NCI-H1105 treated with DMSO at 0.1 percent for 48 hours (cell line): ENCODE measurements at places on chromosomes 2 and 18.

DNA sequence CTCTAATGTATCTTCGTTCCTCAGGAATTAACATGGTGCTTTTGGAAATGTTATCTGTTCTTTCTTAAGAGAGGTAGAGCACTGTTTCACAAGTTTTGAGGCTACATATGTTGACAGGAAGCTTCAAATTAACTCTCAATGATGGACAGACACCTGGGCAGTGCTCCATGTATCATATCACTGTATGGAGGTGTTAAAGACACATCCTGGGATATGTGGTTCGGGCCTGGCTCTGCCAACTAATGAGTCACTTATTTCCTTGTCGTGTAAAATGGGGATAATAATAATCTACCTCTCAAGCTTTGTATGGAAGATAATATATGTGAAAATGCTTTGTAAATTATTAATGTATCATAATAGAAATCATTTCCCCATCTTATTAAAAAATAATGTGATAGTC, 90.2 kb downstream of the PARD3B start:
- DNase-seq, result no peak

GRCh38 chr2:236853585-236854051, 232.1 kb upstream of the COPS8 start:
- no peak for DNase-seq

- DNase-seq, result no peak
Observed at GRCh38 chr2:143175438-143175837, 46.2 kb downstream of the ARHGAP15 start.

DNA sequence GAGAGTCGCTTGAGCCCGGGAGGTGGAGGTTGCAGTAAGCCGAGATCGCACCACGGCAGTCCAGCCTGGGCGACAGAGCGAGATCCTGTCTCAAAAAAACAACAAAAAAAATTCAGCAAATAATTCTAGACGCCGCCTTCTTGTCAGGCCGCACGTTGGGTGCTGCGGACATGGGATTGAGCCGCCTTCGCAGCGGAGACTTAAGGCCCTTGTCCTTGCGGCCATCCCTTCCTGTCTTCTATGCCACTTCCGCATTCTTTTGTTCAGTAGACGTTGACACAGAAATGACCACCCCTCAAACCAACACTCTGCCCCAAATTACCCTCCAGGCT, 15.8 kb downstream of the PTPN18 start:
- peak; percentile 41 for DNase-seq

DNA sequence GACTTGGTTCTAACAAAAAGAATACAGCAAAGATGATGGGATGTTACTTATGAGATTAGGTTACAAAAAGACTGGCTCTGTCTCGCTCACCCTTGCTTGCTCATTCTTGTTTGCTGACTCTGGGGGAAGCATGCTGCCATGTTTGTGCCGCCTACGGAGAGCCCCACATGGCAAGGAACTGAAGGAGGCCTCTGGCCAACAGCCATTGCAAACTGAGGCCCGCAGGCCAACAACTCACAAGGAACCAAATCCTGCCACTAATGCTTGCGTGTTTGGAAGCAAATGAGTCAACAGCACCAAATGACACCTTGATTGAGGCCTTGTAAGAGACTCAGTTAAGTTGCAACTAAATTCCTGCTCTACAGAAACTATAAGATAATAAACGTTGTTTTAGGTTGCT, 297.6 kb upstream of the STON1 start:
- no peak for DNase-seq

DNA sequence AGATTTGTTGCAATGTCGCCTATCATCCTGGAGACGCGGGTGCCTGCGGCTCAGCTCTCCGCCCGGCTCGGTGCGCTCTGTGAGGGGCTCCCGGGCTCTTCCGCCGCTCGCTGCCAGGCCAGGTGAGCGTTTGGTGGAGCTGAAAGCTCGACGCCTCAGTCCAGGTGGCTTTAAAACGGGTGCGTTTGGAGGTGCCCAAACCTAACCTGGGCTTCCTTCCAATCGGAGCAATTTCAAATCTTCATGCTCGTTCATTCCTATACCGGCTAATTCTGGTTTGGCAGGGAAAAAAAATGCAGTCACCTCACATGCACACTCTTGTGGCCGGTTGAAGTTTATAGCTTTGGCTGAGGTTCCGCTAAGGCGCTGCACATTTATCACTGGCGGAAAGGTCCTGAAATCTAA, at the start of gene SLC16A14:
Gene SLC16A14, minus strand, starts transcription at position 274 of the 405 bp plus-strand sequence. CDS start 9,572 bp downstream, outside the sequence.
- peak; percentile 69 for DNase-seq

- no peak for DNase-seq
Observed at GRCh38 chr2:24189551-24189950, 14.7 kb downstream of the FAM228A start.

GRCh38 chr2:43034242-43034619, 192.2 kb downstream of the ZFP36L2 start:
- DNase-seq, result no peak

DNA sequence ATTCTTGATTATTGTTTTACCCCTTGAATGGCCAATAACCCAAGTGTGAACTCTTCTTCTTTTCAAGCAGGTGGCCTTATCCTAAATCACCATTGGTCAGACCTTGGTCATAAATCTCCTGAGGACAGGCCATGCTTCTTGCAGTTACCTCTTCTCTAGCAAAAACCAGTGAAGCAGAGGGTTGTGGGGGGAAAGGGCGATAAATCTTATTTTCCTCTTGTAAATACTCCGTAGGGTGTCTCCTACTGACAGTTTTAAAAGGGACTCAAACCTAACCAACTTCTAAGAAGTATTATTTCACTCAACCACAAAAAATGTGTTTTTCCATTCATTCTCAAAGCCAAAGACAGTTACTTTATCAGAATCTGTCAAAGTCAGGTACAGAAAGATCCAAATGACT, 168.1 kb upstream of the RMP24 start:
- DNase-seq, result no peak

GRCh38 chr2:197889041-197889440, 84.6 kb downstream of the PLCL1 start:
- DNase-seq, result no peak

GRCh38 chr2:12110074-12110473, 363.6 kb downstream of the LPIN1 start:
- no peak for DNase-seq

- peak; percentile 78 for DNase-seq
Observed at GRCh38 chr2:145303536-145303935, 783.6 kb upstream of the ZEB2 start.

DNA sequence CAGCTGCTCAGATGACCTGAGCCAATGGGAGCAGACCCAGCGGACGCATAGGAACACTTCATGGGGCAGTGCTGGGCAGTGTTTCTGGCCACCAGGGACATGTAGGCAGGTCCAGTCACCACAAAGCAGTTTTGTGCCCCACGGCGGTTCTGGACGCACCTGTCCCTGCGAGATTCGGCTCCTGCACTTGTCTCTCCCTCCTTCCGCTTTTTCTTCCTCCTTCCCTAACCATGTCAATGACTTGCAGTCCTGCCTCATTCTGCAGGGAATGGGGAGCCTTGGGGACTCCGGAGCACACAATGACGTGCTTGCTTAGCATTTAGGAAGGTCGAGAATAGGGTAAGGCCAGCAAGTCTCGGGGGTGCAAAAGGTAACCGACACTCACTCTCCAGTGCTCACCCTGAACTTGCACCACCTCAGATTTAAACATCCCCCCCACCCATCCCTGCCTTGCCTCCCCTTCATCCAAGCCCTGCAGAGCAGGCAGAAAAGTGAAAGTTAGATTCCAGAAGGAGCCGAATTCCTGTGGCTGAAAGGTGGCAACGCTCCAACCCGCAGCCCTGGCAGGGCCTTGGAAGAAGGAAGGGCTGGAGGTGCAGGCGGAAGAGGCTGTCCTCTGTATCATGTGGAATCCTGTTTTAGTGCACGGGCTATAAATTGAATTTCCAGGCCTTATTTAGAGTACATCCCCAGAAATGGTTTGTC, 40.5 kb upstream of the ATG16L1 start:
- DNase-seq, result no peak

DNA sequence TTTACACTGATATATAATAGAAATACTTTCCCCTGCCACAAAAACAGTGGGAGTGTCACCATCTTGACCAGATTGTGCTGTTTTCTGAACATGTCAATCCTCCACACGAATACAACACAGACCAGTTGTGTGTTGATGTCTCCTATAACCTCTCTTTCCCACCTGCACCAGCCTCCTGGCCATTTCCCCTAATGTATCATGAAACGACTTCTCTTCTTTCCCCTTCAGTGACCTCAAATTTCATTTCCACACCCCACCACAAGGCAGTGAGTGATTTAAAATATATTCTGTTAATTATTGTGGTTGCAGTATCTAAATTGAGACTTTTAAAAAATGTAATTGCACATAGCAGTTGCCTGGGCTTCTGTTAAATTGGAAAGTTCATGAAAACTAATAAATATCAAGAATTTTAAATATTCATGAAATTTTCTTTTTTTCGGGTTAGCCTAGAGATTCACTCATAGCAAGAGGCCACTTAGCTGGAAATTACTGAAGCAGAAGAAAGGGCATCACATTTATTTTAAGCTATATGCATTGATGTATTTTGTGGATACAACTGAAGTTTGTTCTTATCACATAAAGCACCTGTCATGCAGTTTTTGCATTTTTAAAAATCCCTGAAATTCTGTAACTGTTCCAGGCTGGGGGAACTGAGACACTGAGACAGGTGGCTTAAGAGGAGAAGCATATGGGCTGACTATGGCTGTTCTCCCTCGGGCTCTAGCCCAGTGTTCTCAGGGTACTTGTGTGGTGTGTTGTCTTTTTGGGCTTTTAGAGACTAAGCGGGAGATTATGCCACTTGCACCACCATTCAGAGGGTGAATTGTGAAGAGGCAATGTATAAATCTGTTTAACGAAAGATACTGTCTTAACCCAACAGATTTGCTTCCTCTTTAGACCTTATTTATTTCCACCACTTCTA, 15.9 kb downstream of the FAM171B start:
- no peak for DNase-seq

GRCh38 chr18:40867459-40867858, 1087.6 kb upstream of the PIK3C3 start:
- no peak for DNase-seq

DNA sequence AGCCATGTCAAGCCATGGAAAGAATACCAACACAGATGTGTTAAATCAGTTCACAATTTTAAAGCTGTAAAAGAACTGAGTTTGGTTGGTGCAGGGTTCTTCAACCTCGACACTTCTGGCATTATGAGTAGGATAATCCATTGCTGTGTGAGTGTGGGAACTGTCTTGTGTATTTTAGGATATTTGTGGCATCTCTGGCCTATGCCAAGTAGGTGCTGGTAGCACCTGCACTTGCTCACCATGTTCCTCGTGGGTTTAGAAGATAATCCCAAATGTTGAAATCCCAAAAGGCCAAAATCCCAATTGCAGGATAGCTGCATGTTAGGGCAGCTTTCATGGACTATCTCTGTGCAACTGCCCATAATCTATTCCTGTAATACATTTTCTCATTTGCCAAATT, 3.8 kb downstream of the KRCC1 start:
- DNase-seq, result no peak

DNA sequence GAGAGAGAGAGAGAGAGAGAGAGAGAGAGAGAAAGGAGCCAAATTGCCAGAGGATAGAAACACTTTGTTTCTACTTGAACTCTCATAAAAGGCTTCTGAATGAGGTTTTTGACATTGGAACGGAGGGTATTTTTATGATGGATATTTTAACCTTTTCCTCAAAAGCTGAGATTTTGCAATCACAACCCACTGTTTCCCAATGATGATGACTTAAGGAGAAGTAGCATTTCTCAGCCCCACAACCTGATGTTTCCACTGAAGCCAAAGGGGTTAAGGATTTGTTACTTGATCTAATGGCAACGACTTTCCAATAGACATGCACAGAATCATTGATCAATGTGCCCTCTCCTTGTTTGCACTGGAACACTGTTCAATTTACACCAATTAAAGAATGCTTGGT, 67.1 kb upstream of the POU3F3 start:
- DNase-seq, result no peak

DNA sequence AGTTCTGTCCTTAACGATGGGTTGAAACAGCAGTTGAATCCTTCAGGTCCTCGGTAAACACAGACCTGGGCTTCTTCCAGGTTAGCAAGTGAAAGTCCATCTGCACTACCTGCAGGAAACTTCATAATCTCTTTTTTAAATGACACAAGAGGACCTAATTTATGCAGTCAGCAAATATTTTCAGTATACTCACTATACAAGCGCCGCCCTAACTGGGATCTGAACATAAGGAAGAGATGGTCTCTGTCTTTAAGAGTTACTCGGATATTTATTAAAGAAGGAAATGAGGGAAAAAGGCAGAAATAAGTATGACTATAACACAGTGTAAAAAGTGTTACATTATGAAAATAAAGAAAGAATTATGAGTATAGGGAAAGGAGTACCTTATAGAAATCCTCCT, 103.3 kb downstream of the NBAS start:
- no peak for DNase-seq

- no peak for DNase-seq
Observed at GRCh38 chr2:218583983-218584850, 15.6 kb downstream of the CNOT9 start.

- no peak for DNase-seq
Observed at GRCh38 chr2:236673823-236674185, 104.2 kb downstream of the ACKR3 start.

GRCh38 chr2:31446848-31447247, 32.3 kb upstream of the XDH start:
- DNase-seq, result no peak

- DNase-seq, result no peak
Observed at GRCh38 chr2:163319006-163319405, 416.8 kb downstream of the FIGN start.

GRCh38 chr2:9715238-9715637, 84.4 kb upstream of the YWHAQ start:
- no peak for DNase-seq

DNA sequence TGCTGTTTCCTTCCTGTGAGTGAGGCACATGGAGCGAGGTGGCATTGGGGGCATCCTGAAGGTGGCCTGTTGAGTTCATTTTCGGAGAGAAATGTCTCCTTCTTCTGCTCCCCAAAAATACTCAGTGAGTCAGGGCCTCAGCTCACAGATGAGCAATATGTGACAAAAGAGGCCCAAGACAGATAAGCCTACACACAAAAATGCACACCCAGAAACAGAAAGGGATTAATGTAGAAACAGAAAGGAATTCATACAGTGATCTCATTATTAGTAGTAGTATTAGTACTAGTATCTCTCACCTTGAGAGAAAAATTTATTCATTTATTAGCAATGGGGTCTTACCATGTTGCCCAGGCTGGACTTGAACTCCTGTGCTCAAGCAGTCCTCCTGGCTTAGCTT, 5.1 kb downstream of the GPR75 start:
- no peak for DNase-seq

- no peak for DNase-seq
Observed at GRCh38 chr2:135600915-135601314, 69.6 kb downstream of the R3HDM1 start.

DNA sequence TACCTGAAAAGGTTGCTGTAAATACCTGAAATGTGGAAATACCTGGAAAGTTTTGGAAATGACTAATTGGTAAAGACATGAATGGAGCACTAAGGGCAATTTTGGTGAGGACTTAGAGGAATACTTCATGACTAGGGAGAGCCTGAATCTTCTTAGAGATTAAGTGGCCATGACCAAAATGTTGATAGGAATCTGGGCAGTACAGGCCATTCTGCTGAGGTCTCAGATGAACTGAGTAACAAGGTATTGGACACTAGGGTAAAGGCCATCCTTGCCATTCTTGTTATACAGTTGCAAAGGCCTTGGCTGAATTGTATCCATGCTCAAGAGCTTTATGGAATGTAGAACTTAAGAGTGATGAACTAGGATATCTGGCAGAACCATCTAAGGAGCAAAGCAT, 742.9 kb upstream of the RAB6C start:
- DNase-seq, result no peak
